ENCODE measurements at places on chromosomes 13 and 19.

DNA sequence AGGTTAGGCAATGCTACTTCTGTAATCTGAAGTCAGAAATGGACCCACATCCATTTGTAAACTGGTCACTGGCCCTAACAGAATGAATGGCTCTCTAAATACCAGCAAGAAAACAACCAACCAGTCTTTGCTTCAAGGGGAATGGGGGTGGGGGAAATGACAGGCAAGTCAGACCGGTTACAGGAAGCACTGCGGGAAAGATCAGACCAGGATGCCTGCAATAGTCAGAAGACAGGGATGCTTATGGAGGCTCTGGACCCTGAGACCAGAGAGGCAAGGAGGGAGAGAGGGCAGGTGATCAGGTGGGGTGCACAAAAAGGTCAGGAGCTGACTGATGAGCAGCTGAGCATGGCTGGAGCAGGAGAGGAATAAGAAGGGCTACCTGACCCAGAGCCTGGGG is 13.1 kb downstream of the MED26 start:
- DNase-seq: no peak

GRCh38 chr19:19021115-19021514 is 12.2 kb downstream of the SUGP2 start:
- DNase-seq: no peak

DNA sequence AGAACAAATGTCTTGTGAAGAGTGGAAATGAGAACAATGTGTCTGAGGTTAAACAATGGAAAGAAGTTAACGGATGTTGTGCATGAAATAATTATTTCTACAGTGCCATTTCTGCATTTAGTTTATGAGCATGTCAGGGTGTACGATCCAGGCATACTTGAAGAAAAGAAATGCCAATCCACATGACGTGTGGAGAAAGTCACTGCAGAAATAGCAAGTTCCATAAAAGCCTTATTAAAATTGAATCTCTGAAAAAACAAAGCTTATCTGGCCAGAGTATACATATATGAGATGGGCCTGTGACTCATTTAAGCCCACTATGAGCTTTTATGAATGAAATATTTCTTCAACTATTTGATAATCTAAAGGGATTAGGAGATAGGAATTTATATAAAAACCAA is 426.1 kb downstream of the EFNB2 start:
- DNase-seq: no peak

DNA sequence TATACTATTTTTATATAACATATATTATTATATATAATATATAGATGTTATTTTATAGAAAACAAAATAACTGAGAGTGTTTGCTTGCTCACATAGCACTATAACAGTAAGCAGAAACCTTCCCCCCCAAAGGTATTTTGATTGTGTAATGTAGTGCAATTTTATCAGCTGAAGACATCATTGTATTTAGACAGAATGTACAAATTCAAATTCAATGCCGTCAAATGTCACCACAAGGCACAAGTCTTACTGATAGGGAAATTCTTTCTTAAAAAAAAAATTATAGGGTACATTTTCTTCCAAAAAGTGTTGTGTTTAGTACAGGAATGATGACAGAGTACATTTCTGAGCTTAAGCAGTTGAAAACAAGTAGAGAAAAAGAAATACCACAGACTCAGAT is 1147.1 kb upstream of the SPRY2 start:
- DNase-seq: no peak

DNA sequence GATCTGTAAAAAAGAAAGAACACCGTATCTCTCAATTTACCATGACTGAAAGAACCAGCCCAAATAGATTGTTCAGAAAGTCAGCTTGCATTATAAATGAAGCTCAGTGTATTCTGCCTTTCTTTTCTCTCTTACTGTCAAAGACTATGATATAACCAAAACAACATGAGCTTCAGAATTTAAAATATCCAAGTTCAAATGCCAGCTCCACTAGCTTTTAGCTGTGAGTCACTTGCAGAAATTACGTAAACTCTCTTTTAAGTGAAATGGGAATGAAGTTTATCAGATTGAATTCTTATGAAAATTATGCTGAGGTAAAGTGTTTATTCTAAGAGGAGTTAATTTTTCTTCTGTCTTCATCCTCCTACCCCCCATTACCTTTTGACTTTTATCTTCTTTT is 20.0 kb upstream of the POSTN start:
- DNase-seq: no peak

DNA sequence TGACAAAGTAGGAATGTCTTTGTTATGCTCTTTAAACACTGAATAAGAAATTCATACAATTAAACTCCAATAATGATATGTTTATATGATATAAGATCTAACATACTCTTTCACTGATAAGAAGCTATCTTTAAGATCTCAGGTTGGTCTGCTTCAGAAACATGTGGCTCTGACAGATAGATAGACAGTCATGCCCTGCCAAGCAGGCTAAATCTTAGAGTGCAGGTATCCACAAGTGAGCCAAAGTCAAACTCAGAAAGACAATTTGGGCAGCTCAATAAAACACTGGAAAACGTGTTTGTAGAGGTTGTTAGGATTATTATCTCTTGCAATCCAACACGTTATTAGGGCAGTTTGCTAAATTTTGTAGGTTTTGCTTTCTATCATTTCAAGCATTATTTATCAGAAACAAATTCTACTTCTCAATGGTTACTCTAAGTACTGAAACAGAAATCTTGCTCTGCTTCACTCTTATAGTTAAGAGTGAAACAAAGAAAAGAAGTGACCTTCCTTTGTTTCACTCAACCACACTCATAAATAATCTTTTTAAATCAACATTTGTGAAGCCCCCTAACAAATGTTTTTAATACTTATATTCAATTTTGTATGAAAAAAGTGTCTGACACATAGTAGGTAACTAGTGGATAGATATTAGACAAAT is 1255.6 kb downstream of the DIAPH3 start:
- no peak for DNase-seq

DNA sequence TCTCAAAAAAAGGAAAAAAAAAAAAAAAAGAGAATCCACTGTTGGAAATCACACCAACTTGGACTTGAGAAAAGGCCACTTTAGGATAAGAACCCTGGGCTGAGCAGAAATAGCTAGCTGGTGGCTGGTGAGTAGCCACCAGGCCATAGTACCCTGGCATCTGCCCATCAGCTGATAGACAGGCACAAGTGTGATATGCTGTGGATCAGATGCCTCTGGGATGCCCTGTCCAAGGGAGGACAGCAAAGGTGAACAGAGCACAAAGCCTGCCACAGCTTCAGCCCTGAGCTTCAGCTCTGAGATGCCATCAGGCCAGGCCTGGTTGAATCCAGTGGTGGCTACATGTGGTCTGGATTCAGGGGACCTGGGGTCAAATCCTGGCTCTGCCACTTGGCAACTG is 8.7 kb downstream of the SIRT2 start:
- DNase-seq: no peak

GRCh38 chr19:8618751-8619150 is 8.2 kb upstream of the ADAMTS10 start:
- no peak for DNase-seq

- DNase-seq: no peak
Measured at GRCh38 chr19:9552536-9553274, 14.3 kb upstream of the ZNF426 start.

- DNase-seq: no peak
Measured at GRCh38 chr13:41117869-41118268, 14.7 kb downstream of the KBTBD6 start.

- DNase-seq: no peak
Measured at GRCh38 chr13:102718746-102719145, 23.9 kb upstream of the METTL21C start.

DNA sequence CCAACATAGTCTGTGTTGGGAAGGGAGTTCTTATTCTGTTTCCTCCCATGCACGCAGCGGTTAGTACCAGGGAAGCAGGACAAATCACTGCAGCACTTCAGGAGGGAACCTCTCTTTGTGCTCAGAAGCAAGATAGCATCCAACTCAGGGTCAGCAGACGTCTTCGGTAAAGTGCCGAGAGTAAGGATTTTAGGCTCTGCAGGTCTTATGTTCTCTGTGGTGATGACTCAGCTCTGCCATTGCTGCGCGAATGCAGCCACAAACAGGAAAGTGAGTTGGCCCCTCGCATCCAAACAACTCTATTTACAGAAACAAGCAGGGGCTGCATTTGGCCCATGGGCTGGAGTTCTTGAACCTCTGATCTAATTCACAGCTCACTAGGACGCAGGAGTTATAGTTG is 122.1 kb upstream of the SPATA13 start:
- no peak for DNase-seq

GRCh38 chr19:18292810-18293641 is 11.6 kb upstream of the JUND start:
- no peak for DNase-seq

DNA sequence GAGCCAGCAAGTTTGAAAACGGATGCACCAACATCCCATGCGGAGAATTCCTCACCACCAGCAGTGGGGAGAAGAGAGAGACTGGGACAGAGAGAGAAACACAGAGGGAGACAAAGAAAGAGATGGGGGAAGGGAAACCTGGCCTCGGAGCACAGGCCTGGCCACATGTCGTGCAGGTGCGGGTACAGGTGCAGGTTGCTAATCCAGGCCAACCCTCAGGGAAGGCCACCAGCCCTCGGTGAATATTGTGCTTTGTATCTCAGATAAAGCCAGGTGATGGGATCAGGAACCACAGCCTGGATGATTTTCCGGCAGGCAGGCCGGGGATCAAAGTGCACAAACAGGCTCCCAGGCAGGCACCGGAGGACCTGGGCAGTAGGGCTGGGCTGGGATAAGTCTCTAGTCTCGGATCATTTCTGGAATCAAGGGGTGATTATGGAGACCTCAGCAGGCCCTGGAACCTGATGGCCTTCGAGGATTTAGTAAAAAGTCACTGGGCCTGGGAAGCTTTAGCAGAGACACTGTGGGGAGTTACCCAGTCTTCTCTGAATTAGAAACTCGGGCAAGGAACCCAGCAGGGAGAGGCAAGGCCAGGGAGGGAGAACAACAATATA is 3.7 kb downstream of the GAS6 start:
- no peak for DNase-seq

- DNase-seq: no peak
Measured at GRCh38 chr13:51004918-51005460, 95.4 kb downstream of the RNASEH2B start.

DNA sequence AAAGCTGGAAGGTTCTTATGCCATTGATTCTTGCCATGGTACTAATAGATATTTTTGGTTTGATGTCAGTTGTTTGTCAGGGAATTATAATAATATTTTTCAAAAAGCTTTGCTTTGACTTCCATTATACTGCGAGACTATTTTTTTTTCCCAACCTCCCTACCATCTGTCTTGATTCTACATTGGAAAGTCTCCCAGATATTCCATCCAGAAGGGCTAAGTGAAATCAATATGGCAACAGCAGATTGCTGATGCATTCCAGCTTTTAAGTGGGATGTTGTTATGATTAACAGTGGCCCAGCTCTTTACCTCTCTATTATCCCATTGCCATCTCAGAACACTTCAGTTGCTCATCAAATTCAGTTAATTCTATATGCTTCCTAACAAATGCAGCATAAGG is 247.4 kb downstream of the OXGR1 start:
- DNase-seq: no peak

DNA sequence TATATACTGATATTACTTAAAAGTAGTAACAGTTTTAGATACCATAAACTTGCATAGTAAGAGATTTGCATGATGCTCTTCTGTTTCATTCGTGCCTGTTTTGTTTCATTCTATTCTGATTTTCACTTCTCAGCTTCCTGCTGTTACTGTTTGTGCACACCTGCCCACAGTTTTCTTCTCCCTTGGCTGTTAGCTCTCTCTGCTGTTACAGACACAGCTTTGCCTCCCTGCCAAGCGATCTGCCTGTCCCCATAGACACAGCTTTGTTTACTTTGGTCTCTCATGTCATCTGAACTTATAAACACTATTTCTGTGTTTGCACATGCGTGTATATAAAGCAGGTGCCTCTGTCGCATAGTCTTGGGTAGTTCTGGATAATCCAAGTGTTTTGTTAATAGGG is 21.4 kb upstream of the UPF3A start:
- no peak for DNase-seq

DNA sequence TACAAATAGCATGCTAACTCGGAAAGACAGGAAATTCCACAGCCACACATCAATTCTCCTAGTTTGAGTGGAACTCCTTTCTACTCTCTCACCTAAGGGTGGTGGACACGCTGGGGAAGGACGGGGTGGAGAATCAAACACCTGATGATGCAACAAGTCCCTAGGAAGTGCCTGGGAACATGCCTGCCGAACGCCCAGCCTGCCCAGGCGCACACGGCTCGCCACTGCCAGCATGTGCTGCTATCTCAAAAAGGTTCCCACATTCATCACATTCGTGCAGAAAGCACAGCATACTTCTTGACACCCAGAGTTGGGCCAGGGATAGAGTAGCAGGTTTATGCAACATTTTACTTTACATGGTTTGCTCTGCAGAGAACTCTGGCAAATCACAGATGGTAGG is 164.6 kb downstream of the ABCC4 start:
- no peak for DNase-seq

DNA sequence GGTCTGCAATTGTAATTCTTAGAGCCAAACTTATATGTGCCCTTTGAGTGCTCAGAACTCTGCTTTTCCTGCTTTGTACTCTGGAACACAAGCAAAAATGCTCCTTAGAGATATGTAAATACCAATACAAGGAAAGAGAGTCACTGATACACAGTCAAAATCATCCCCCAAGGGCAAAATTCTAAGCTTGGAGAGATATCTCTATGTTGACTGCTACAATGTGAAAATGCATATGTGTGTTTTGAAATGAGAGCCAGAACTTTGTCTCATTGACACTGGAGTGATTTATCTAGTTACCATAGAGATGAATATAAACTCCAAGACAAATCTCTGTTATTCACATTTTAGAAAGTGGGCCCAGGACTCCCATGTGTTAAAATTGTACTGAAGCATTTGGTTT is 494.8 kb upstream of the SLITRK1 start:
- no peak for DNase-seq

DNA sequence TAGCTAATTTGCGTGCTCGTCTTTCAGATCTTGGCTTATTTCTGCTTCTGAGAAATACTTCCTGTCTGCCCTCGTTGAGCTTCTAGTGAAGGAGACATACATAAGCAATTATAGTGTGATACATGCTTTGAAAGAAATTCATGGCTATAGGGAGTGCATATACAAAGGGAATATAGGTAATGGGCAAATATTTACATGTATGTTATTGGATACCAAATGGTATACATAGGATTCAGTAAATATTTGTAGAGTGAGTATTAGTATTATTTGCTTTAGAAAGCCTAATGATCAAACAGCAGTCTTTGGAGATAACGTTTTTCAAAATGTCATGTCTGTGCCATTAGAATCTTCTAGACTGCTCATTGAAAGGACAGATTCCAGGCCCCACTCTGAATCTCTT is 5.2 kb downstream of the BRCA2 start:
- DNase-seq: no peak

- no peak for DNase-seq
Measured at GRCh38 chr19:51783372-51783771, 11.6 kb upstream of the FPR3 start.
